ENCODE measurements at places on chromosomes 4 and X.

- no peak for DNase-seq
Measured at GRCh38 chr4:41058426-41058825, 155.9 kb downstream of the APBB2 start.

- DNase-seq: no peak
Measured at GRCh38 chr4:37693450-37694190, 7.4 kb upstream of the RELL1 start.

DNA sequence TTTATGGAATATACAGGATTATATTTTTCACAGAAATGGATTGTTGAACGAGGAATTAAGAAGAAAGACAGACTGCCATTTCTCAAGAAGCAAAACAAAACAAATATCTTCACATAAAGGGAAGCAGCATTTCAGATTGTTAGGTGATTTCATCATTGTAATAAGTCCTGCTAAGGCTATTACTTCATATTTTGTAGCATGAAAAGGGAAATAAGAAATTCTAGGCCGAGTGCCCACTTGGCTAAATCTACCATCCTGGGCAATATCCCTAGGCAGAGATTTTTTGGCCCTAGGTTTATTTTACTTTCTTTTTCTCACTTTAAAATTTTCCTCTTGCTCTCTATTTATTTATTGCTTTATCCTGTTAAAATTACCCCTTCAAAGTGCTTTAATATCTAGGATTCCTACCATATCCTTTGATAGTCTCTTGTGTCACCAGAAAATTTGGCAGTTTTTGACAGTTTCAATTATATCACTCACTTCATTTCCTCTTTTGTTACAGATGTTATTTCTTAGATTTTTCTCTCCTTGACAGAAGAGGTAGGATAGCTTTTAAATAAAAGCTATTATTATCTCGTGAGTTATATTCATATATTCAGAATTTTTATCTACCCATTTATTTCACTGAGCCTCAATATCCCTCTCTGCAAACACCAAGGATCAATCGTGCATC, 142.3 kb downstream of the PDGFC start:
- DNase-seq: no peak

DNA sequence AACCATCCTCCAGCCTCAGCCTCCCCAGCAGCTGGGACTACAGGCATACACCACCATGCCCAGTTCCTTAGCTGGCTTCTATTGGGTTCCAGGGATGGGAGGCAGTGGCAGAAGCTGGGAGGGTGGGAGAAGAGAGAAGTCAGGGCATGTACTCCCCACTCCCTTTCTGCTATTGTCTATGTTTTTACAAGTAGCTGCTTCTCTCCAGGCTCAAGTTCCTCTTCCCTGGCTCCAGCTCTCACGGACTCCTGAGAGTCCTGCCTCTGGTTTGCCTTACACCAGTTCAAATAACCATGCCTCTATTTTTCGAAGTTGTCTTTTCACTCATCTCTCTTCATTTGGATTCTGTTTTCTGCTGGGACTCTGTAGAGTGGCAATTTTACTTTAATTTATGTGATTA, 2.9 kb downstream of the TBC1D9 start:
- no peak for DNase-seq

DNA sequence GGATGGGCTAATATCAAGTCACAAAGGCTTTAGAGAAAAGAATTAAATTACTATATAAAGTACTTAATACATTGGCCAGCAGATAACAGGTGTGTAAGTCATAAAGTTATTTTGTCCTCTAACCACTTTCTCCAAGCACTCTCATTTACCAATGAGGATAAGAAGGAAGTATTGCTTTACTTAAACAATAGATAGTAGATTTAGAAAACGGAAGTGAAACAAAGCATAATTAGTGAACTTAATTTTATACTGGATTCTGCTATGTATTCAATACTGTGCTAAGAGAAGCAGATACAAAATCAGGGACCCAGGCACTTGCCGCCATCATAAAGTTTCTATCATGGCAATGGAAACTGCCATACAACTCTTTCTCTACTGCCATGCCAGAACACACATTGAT, 24.0 kb downstream of the AFM start:
- DNase-seq: no peak

- DNase-seq: no peak
Measured at GRCh38 chr4:20662851-20663250, 37.4 kb upstream of the PACRGL start.
